DMS53 (cell line): ENCODE measurements at places on chromosomes 5 and 9.

- peak; percentile 88 for DNase-seq
These were observed 7.5 kb downstream of the SLC6A19 start for GRCh38 chr5:1208743-1209488.

DNA sequence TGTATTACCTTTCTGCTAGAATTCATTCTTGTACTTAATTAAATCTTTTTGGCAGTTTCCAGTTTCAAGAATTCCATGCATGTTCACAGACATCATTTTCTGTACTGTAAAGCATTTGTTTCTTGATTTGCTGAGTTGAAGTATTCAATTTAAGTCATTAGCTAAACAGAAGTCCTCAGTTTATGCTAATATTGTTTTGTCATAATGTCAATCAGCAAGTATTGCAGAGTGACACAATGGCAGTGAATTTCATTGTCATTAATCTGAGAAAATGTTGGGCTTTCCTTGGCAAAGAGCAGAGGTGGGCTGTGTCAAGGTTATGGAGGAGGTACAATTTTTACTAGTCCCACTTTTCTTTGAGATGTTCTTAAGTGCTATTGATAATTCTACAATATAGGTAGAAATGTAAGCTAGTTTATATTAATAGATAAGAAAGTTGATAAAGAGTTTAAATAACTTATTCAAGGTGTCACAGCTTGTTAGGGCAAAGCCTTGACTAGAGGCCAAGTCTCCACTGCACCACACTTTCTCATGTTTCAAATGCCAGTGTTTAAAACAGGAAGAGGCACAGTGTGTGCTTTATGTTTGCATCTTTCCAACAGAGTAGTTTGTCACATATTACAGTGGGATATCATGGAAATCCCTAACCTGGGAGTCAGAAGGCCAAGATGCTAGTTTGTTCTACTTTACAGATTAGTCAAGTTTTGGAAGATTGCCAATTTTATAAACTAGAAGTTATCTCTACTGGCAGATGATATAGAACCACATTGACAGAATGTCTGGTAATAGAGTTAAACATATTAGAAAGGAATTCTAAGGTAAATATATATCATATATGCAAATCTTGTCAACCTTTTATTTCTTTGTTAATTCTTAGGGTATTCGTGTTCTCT lies 56.3 kb downstream of the SLF1 start:
- DNase-seq, result peak; percentile 14

GRCh38 chr9:124045076-124045829 lies 33.7 kb downstream of the LHX2 start:
- peak; percentile 74 for DNase-seq

GRCh38 chr5:1112596-1113331 lies 901 bp upstream of the SLC12A7 start:
- peak; percentile 99 for DNase-seq

DNA sequence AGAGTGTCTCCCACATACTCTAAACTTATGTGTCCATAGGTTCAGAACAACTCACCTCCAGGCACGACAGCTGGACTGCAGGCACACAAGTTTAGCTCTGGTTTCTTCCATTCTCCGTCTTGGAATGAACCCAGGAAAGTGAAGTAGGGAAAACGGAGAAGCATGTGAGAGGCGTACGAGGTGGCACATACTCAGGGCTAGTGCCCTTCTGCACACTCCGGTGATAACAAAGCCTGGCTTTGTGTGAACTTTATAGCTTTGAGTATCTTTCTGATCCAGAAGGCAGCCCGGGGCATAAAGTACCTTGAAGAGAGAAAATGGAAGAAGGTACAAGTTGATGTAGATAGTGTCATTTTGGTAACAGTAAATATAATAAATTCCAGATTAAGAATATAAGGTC lies 11.1 kb upstream of the HTR4 start:
- no peak for DNase-seq
